Activated CD8-positive, alpha-beta memory T cell treated with anti-CD3 and anti-CD28 coated beads for 24 hours (primary cell): ENCODE measurements at places on chromosomes 16 and 17.

GRCh38 chr17:37221865-37222264, 153.9 kb upstream of the C17orf78 start:
- DNase-seq: no peak

DNA sequence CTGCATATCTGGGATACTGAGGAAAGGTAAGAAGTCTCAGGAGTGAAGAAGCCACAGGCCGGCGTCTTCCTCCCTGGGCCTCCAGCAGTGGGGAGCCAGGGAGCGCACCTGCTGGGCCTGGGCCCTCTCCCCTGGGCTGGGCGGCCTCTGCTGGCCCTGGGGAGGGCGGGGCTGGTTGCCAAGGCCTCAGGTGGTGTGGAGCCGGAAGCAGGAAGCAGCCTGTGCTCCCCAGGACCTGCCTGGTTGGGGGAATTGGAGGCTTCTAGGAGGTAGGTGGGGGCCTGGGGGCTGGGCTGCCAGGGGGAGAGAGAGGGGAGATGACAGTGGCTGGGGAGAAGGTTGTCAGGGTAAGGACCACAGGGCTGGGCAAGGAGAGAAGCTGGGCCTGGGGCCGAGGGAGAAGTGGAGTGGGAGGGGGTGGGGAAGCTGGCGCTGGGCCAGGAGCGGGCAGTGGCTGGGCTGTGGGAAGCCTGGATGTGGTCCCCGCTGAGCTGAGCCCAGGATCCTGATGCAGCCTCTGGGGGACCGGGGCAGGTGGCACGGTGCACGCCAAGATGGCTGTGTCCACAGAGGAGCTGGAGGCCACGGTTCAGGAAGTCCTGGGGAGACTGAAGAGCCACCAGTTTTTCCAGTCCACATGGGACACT, at the start of gene SMIM22:
TSS of gene SMIM22 (plus strand) at position 189 of the 647 bp plus-strand sequence. CDS start at position 555, 366 bp downstream.
- no peak for DNase-seq

DNA sequence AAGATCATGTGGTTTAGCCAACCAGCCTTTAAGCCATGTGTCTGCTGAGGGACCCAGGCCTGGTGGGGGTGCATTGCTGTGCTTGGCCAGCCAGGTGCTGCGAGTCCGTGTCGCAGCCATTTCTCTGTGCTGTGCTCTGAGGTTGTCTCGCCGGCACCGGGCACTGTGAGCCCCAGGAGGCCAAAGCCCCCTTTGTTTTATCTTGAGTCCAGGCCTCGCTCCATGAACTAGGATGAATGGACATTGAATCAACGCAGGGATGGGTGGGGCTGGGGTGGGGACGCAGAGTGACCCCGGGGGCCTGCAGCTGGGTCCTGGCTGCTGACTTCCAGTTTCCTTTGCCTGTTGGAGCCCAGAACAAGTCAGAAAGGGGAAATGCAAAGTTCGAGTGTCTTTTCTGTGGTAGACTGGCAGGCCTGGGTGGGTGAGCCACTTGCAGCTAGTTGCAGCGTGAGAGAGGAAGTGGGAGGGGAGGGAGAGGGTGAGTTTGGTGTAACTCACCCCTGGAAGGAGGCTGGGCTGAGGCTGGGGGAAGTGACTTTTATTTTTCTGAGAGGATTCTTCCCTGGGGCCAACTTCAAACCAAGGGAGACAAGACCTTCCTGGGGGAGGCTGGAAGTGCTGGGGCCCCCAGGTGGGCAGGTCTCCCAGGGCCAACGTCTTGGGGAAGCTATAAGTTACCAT, 324.7 kb downstream of the SEC14L1 start:
- peak; percentile 86 for DNase-seq

GRCh38 chr16:87764600-87765472, 950 bp downstream of the KLHDC4 start:
- DNase-seq: no peak

GRCh38 chr17:37841232-37841631, 83.0 kb upstream of the TBC1D3K start:
- no peak for DNase-seq

DNA sequence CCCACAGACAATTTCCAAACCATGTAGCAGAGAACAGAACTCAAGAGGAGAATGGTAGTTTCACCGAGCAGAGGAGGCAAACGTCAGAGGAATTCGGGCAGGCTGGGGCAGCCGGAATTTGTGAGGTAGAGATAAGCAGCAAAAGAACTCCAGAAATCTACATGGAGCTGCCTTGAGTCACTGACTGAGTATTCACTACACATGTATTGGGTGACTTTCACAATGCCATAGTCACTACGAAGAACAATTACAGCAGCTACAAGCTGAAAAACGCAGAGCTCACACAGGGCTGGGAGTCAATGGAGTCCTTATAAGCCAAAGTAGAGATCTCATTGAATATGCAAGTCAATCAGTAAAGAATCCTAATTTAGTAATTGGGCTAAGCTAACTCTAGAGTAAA, 13.4 kb downstream of the CMC2 start:
- no peak for DNase-seq

DNA sequence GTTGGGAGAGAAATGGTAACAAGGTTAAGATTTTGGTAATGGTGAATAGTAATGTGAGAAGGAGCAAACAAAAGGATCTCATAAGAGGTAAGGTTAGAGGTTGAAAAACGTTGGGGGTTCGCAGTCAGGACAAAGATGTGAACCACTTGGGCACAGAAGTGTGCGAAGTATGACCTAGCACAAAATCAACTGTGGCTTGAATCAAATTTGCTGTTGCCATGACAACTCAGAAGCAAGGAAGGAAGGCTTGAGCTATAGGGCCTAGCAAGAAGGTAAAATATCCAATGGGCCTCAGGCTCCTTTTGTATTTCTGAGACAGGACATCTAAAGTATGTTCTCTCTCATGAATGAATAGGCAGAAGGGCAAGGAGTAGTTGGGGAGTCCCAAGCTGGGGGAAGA, 24.5 kb upstream of the TEKT1 start:
- DNase-seq: no peak
